ENCODE measurements at places on chromosomes 4 and X.

GRCh38 chr4:6377626-6378492, 94.6 kb downstream of the PPP2R2C start:
- DNase-seq = no peak

GRCh38 chr4:76494243-76494642, 59.2 kb downstream of the SHROOM3 start:
- no peak for DNase-seq

GRCh38 chr4:174116021-174116420, 167.4 kb downstream of the FBXO8 start:
- no peak for DNase-seq

GRCh38 chrX:10537308-10537707, 83.1 kb downstream of the MID1 start:
- DNase-seq = no peak

DNA sequence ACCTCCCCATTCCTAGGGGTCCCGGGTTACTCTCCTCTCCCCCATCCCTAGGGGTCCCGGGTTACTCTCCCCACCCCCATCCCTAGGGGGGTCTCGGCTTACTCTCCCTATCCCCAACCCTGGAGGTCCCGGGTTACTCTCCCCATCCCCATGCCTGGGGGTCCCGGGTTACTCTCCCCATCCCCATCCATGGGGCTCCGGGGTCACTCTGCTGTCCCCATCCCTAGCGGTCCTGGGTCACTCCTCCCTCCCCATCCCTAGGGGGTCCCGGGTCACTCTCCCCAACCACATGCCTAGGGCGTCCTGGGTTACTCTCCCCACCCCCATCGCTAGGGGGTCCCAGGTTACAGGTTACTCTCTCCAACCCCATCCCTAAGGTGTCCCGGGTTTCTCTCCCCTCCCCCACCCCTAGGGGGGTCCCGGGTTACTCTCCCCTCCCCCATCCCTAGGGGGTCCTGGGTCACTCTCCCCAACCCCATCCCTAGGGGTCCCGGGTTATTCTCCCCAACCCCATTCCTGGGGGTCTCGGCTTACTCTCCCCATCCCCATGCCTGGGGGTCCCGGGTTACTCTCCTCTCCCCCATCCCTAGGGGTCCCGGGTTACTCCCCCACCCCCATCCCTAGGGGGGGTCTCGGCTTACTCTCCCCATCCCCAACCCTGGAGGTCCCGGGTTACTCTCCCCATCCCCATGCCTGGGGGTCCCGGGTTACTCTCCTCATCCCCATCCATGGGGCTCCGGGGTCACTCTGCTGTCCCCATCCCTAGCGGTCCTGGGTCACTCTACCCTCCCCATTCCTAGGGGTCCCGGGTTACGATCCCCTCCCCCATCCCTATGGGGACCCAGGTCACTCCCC, 821 bp downstream of the ASMTL start:
- DNase-seq = no peak

- DNase-seq = peak; percentile 66
Measured at GRCh38 chrX:119008110-119008744, 33.8 kb downstream of the LONRF3 start.

GRCh38 chr4:121707344-121707743, 10.6 kb upstream of the ANXA5 start:
- DNase-seq = no peak

GRCh38 chr4:118911238-118911703, 22.6 kb downstream of the SYNPO2 start:
- no peak for DNase-seq

GRCh38 chr4:2159931-2160330, 82.0 kb downstream of the HAUS3 start:
- no peak for DNase-seq

DNA sequence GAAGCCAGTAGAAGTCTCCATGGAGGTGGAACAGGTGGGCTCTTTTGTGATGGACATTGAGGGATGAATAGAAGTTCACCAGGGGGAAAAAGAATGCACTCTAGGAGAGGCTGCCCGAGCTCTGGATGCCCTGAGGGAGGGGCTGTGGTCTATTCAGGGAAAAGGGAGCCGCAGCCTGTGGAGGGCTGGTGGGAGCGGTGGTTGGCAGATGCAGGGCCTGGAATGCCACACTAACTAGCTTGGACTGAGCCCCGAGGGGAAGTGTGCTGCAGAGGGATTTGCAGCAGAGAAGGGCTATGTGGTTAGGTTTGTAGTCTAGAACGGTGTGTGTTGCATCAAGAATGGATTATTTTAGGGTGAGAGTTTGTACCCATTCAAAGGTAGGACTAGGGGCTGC, 29.5 kb upstream of the PSAPL1 start:
- no peak for DNase-seq

DNA sequence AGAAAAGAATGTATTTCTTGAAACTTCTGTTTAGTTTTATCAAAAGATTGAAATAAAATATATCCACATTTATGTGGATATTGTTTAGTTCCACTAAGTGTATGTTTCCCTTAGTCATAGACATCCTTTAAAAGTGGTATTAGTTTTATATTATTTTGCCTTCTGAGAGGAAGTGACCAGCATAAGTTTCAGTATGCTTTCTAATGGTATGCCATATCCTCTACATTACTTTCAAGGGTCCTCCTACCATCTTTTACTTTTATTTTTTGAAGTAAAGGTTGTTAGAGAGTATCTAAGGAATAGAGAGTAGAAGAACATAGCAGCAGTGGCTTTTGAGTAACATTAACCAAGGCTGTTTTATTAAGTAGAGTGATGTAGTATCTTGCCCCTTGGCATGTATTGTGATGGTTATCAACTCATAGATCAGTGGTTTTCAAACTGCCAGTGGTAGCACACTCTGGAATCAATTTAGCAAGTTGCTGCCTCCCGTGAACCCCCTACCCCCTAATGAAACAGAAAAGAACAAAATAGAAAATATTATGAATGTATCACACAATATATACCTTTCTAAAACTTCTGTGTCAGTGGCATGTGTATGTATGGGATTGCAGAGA, 44.8 kb downstream of the RBPJ start:
- no peak for DNase-seq
